Islet precursor cell (in vitro differentiated cells): ENCODE measurements at places on chromosomes 12 and 14.

DNA sequence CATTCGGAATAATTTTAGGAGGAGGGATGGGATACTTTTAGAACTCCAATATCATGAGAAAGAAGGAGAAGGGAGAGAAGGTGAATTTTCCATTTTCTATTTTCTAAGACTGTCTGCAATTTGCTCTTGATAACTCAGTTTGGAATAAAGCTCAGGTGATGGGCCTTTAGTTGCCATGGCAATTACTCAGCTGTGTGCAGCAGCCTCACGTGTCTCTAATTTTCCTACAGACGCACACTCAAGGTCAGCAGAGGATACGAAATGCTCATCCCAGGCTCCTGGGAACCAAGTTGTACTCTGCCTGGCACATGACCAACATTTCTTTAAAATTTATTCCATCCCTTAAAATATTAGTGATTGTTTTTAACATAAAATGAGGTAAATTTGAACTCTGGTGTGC lies 76.7 kb downstream of the TTC8 start:
- DNase-seq, result no peak

DNA sequence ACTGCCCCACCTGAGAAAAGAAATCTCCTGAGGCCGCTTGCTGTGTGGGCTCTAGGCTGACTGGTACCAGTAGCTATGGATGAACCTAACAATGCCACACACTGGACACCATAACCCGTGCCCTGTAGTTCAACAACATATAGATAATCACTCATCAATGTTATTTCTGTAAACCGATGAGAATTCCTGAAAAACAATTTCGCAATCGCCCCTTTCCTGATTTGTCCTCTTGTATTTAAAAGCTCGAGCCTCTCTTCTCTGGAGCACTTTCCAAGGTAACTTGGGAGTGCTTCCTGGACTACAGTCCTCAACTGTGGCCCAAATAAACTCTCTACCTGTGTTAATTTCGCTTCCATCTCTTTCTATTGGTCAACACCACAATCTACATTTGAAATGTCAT lies 26.1 kb upstream of the PPP2R5C start:
- DNase-seq, result peak; percentile 27

DNA sequence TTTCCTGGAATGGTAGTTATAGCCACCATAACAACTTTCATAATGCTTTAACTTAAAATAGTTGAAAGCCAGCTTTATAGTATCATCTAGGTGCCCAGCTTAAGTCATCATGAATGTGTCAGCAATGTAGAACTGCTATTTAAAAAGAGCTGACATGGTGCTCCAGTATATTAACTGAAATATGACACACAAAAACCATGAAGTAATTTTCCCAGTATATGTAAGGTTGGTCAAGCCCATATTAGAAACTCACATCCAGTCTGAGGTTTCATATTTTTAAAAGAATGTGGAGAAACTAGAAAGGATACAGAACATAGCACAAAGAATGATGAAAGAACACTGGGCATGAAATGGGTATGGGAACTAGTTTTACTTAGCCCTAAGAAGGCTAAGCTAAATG lies 121.3 kb upstream of the KRAS start:
- no peak for DNase-seq

DNA sequence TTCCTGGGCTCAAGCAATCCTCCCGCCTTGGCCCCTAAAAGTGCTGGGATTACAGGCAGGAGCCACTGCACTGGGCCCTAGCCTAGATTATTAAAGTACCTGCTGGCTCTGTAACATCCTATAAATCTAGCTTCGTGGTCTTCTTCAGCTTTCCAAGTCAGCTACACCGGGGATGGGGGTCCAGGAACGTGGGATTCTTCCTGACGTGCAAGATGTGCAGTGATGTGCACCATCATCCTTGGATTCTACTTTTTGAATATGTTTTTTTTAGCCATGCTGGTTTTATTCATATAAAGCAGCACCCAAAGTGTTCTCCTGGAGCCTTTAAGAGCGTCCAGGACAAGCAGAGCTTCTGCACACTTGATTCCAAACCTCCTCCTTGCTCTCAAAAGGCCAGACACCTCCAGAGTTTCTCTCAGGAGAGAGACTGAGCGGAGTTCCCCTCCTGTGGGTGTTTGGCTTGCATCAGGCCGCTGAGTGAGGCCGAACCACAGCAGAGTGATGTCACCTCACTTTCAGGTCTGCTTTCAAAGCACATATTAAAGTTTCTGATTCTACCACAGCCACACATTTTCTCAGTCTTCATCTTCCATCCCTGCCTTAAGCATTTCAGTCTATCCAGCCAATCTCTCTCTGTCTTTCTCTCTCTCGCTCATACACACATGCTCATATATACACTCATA lies 33.4 kb downstream of the VCPKMT start:
- DNase-seq, result no peak

- DNase-seq, result no peak
Observed at GRCh38 chr12:54173906-54174471, 14.8 kb downstream of the SMUG1 start.

DNA sequence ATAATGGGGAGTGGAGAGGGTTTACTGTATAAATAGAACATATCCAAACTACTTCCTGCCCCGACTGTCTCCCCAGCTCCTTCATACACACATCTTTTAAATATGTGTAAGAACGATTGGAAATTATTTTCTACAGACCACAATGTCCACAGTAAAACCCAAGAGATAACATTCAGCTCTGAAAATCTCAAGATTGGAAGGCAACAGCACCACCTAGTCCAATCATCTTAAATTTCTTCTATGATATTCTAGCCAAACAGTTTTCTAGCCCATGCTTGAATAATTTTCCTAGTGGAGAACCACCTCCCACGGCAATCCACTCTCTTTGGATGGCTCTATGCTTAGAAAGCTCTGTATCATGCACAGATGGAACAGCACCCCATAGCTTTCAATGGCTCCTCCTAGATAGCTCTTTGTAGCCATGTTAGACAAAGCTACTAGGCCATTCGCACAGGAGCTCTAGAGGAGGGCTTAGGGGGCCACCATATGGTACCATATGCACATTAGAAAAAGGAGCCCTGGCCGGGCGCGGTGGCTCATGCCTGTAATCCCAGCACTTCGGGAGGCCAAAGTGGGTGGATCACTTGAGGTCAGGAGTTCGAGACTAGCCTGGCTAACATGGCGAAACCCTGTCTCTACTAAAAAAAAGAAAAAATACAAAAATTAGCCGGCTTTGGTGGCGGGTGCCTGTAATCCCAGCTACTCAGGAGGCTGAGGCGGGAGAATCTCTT lies 18.1 kb downstream of the VDR start:
- no peak for DNase-seq

- DNase-seq, result no peak
Observed at GRCh38 chr12:94900496-94900895, 103.0 kb downstream of the NDUFA12 start.

- DNase-seq, result peak; percentile 52
Observed at GRCh38 chr14:94394581-94395207, 6.3 kb upstream of the SERPINA1 start.
